ENCODE measurements at places on chromosomes 3 and 15.
A peak's percentile ranks its signal among the peaks of the same experiment; 100 is the strongest.

DNA sequence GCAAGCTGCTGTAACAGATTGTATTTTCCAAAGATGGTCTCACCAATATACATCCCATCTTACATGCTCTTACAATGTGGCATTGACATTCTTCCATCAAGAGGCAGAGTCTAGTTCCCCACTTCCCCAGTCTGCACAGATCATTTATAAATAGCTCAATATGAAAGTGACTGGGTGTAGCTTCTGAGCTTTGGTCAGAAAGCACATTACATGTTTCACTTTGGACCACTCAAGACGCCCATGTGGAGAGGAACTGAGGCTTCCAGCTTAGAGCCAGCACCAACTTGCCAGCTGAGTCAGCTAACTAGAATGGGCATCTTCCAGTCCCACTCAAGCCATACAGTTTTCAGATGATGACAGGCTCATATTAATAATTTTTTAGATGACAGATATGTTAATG, 45.5 kb downstream of the GREM1 start:
- no peak for DNase-seq

DNA sequence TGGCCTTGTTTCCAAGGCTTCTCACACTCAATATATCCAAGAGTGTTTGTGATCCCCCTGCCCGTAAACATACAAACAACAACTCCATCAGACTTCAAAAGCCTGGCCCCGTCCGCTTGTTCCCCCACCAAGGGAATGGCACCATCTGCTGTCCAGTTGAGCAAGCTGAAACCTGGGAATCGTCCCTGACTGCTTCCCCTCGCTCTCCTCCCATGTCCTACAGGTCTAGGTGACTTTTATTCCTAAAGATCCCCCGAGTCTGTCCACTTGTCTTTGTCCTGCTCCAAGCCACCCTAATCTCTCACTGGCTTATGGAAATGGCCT, 27.9 kb upstream of the FAM174B start:
- DNase-seq: peak; percentile 27

GRCh38 chr3:98788651-98789050, 25.5 kb downstream of the ST3GAL6 start:
- no peak for DNase-seq

GRCh38 chr3:30750967-30751366, 143.5 kb downstream of the GADL1 start:
- no peak for DNase-seq

DNA sequence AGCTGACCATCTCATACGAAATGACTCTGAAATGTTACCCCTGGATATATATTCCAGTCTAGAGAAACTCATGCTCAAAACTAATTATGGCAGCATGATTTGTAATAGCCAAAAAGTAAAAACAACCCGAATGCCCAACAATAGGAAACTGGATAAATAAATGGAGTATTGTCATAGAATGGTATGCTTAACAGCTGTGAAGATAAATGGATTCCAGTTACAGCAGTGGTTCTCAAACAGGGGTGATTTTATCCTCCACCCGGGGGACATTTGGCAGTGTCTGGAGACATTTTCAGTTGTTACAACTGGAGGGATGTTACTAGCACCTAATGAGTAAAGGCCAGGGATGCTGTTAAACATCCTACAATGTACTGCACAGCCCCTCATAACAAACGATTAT, 52.3 kb upstream of the PIAS1 start:
- no peak for DNase-seq

Data from neuronal stem cell (in vitro differentiated cells).